Fibroblast of lung (primary cell): ENCODE measurements at places on chromosomes 2 and 18.

DNA sequence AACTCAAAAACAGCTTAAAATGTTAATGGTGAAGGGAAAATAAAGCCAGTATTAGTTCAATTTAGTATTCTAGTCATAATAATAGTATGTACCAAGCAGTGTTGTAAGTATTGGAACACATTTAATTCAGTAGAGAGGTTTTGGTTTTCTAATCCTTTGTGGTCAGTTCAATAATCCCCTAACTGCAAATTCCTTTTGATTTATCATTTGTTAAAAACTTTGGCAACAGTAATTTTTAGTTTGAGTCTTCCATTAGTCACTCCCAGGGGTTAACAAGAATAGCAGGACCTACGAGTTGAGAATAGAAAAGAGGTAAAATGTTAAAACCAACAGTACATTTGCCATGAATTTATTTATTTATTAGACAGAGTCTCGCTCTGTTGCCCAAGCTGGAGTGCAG lies 10.7 kb downstream of the MRPL44 start:
- peak; percentile 79 for DNase-seq

- peak; percentile 78 for DNase-seq
These were observed 83.9 kb upstream of the PKDCC start for GRCh38 chr2:41963661-41964525.

GRCh38 chr2:175823002-175823706 lies 178.9 kb downstream of the LNPK start:
- DNase-seq = peak; percentile 72

GRCh38 chr2:113692698-113693428 lies 63.6 kb downstream of the SLC35F5 start:
- no peak for DNase-seq

- peak; percentile 79 for DNase-seq
These were observed 165.4 kb downstream of the TCF4 start for GRCh38 chr18:55422456-55423180.

- DNase-seq = no peak
These were observed 672.1 kb downstream of the STK39 start for GRCh38 chr2:167575276-167575675.

DNA sequence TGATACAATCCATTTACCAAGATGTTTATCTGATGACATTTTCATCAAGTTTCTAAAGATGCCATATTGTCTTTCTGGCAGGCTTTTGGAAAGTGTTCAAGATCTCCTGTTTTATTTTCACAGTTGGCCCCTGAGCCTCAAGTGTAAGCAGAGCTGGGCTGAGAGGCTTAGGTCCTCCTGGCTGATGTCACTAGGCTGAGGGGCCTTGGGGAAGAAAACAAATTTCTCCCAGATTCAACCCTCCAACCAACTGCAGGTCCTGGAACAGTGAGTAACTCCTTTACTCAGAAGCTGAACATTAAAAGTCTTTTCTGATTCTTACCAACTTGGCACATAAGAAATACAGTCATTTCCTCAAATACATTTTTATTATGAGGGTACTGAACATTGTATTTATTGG lies 14.9 kb upstream of the IL1RL1 start:
- no peak for DNase-seq

DNA sequence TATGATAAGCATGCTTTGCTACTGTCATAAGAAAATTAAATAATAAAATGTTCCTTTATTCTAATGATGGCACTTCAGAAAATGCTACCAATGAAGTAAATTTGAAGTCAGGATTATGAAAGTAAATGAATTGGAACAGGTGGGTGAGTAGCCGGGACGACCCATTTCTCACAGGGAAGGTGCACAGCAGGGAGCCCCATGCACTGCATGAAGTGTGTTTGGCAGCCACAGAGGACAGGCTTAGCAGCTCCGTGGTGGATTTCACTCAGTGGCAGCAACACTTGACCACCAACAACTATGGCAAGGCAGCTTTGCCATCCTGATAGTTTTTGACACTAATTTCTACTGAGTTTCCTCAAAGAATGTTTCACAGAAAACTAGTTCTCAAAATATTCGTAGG lies 146.3 kb downstream of the ATL2 start:
- no peak for DNase-seq

DNA sequence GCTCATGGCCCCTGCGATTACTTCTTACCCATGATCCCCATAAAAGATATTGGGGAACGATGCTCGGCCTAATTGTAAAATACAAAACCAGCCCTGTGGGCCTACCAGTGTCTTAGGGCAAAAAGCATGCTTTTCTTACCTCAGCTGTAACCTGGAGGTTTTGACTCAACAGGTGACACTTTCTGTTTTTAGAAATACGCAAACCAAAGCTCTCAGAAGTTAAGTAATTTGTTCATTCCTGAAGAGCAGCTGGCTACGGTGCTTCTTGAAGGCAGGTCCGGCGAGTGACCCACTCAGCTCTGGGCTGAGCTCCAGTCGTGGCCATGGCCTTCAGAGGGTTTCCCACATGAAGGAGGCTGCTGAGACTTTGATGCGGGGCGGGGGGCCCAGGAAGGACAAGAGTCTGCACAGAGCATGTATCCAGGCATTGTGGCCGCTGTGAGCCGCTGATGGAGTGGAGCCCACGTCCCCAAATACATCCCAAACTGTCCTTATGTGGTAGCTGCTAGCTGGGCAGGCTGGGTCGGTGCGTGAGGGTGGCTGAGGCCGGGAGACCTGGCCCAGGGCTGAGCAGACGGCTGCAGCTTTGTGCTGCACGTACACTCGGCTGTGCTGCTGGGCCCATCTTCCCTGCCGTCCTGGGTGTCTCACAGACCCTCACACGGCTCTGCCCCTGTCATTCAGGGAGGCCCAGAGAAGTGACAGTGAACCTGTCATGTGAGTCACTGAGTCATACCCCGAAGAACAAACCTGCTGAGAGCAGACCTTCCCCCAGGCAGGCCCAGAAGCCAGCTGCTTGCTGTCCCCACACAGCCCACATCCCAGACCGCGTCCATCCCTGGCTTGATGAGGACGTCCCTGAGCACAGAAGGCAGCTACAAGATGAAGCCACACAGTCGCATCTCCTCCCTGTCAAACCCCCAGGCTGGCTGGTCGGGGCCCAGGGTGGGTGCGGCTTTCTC lies 34.1 kb downstream of the ITGB1BP1 start:
- DNase-seq = no peak

DNA sequence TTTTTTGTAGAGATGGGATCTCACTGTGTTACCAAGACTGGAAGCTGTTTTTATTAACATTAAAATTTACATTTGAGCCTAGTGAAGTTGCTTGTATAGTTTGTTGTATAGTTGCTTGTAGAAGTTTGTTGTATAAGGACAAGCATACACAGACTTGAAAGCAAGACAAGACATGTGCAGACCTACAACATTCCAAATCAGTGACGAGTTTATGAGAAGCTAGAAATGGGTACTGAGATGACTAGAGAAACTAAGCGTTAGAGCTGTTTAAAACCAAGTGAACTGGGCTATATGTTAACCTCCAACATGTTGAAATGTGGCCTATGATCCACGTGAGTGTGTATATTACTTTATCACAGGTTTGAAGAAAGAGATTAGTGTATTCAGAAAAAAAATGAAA lies 39.1 kb downstream of the ABCB11 start:
- DNase-seq = no peak

- DNase-seq = no peak
These were observed 29.8 kb upstream of the ACTG2 start for GRCh38 chr2:73862987-73863386.

GRCh38 chr2:39403311-39403710 lies 33.8 kb downstream of the MAP4K3 start:
- DNase-seq = peak; percentile 27

- DNase-seq = peak; percentile 90
These were observed 28.8 kb downstream of the FHL2 start for GRCh38 chr2:105369777-105370690.

GRCh38 chr2:28437149-28437835 lies 44.6 kb downstream of the FOSL2 start:
- DNase-seq = no peak

GRCh38 chr18:12102136-12102842 lies 8.6 kb downstream of the ANKRD62 start:
- DNase-seq = no peak

DNA sequence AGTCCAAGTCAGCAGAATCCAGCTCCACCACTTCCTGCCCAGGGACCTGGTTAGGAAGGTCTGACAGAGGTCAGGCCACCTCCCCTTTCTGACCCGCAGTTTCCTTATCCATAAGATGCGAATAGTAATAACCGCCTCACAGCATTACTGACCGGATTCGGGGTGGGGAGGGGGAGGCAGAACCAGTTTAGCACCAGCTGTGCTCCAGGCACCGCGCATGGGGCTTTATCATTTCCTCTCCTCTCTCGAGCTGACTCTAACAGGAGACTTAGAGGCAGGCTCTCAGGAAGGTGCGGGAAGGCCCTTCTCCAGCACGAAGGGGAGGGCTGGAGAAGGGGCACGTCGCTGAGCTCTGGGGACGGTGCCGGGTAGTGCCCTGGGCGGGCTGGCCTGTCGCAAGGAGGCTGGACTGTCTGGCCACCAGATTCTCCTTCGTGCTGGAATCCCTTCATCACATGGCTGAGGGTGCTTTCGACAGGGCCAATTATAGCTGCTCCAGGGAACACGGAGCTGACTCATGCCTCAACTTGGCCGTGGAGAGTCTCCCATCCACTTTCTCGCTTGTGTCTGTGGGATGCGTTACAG lies 5.7 kb downstream of the EHD3 start:
- peak; percentile 81 for DNase-seq
